ENCODE measurements at places on chromosomes 1 and 21.
A peak's percentile ranks its signal among the peaks of the same experiment; 100 is the strongest.

- DNase-seq = no peak
Observed at GRCh38 chr1:108880850-108881249, 4.1 kb downstream of the GPSM2 start.

DNA sequence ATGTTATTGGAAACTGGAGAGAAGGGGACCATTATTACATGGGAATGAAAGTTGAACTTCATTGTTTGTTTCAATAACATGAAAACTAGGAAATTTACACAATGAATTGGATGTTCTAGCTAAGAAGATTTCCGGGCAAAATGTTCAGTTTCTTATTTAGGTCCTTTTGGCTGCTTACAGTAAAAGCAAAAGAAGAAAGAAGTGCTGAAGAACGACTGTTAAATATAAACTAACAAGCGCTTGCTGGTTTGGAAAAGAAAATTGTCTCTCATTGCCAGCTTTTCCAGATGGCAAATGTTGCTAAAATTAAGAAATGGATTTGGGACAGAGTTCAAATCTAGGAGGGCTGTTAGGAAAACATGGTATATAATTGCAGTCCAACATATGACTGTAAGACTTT lies 139.6 kb downstream of the ZNF644 start:
- DNase-seq = no peak

- DNase-seq = peak; percentile 52
Observed at GRCh38 chr1:201309416-201309815, 26.1 kb downstream of the PKP1 start.

DNA sequence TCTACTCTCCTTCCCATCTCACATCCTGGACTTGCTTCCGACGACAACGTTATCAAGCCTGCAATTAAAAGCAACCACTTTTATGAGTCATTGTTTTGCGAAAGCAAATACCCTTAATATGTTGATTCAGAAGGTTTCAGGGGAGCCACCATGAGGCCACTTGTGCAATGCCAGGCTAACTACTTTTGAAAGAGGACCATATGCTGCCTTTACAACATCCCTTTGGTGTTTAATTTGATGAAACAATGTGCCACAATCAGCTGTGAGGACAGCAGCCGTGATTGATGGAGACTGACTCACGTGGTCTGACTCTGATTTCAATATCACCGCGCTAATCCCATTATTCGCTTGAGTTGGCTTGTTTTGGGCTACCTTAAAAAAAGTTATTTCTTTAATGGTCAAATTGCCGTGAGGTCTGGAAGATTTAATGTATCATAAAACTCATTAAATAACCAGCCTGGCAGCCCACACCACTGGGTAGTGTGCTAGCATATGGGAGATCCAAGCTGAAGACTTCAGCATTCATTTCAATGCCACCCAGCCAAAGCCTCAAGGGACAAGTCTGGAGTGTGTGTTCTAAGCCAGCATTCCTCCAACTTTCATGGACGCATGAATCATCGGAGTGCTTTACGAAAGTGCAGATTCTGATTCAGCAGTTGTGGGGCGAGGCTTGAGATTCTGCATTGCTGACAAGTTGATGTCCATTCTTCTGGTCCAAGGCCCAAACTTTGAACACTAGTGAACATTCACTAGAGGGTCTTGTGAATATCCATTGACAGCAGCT lies 73.3 kb upstream of the PAXBP1 start:
- DNase-seq = peak; percentile 45

- DNase-seq = peak; percentile 70
Observed at GRCh38 chr21:38798481-38798882, 7.2 kb upstream of the ETS2 start.

DNA sequence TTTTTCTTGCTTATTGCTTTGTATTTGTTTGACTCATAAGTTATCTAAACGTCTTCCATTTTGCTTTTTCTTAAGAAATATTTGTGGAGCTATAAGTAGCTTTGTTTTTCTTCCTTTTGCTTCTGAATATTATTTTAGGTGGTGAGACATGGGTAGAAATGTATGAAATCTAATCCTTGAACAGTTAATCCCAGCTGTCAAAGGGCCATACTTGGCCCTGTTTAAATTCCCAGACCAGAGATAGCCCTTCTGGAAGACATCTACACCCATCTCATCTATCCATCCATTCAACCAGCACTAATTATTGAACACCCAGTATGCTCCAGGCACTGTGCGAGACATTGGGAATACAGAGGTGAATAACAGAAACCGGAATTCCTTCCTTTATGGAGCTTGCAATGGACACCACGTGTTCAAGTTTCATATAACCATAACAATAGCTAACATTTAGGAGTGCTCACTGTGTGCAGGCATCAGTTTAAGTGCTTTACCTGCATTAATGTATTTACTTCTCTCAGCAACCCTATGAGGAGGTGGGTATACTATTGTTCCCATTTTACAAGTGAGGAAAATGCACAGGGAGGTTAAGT lies 8.7 kb downstream of the TACSTD2 start:
- DNase-seq = no peak

DNA sequence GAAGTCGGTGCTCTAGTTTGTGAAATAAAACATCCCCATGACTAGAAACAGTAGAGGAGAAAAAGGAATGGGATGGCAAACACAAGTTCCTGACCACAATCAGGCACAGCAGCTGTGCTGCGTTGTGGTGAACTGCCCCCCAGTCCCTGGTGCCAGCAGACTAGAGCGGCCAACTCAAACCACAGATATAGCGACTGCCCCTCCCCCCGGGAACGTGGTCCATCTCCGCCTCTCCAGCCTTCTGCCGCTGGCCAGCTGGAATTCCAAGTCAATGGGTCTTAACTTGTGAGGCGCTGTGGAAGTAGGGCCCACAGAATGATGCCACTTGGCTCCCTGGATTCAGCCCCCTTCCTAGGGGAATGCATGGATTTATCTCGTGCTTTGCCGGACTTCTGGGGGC lies 41.6 kb upstream of the ZNF678 start:
- DNase-seq = no peak

GRCh38 chr1:232744847-232745246 lies 60.4 kb upstream of the MAP10 start:
- DNase-seq = no peak

DNA sequence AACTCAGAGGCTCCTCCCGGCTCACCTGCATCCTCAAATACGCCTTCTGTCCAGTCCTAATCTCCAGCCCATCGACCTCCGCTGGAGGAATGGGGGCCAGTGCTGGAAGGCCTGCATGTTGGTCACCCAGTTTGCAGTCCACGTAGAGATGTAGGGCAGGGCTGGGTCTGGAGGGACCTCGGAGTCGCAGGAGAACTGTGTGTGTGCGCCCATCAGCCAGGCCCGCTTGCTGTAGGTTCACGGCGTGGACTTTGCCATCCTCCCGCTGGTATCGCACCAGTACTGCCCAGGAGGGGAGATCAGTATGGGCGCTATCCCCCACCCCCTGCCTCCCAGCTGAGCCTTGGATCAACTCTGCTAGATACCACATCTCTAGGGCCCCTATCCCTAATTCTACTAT lies 2.7 kb downstream of the THBS3 start:
- DNase-seq = no peak

- no peak for DNase-seq
Observed at GRCh38 chr1:30304080-30304479, 419.3 kb downstream of the MATN1 start.

- DNase-seq = peak; percentile 21
Observed at GRCh38 chr1:148372731-148373130, 110.4 kb downstream of the PPIAL4G start.

DNA sequence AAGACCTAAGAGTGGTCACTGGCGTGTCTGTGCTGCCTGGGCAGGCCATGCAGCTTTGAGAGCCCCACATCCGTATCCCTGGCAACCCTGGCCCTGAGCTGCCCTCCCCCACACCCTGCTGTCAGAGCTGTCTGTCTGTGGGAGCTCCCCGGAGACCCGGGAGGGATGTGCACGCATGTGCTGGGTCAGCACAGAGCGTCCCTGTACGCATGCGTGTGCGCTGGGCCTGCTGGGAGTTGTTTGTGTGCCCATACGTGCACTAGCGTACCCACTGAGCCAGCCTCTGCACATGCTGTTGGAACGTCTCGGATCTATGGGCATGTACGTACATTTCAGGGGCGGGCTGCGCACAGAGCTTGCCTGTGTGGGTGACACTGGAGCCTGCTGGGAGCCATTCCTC lies 89.3 kb downstream of the EPHB2 start:
- no peak for DNase-seq

DNA sequence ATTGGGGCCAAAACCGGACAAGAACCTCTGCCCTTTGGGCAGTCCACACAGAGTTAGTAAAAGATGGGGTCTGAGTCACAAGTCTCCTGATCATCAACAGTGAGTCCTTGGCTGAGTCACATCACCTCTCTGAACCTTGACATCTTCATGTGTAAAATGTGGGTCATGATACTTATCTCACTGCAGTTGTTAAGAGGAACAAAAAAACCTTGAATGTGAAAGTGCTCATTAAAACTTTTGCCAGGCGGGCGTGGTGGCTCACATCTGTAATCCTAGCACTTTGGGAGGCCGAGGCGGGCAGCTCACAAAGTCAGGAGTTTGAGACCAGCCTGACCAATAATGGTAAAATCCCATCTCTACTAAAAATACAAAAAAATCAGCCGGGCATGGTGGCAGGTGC lies 15.7 kb downstream of the S100A16 start:
- peak; percentile 32 for DNase-seq

DNA sequence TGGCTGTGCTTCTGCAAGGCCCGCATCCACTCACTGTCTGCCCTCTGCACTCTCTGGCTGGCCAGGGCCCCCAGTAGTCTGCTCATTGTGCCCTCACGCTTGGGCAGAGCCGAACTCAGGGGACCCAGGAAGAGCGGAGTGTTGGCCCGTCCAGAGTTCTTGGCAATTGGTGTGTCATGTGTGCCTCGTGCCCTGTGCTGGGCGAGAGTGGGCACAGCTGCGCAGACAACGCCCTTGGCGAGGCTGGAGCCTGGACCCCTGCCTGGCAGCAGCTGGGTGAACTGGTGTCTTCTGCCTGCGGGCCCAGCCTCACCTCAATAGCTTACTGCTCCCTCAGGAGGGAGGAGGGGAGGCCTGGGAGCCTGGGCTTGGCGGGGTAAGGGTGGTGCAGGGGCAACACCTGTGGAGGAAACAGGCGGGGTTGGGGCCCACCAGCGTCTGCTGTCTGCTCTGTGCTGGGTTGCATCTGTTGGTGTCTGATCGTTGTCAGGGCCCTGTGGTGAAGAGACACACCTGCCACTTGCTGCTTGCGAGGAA lies 2.1 kb downstream of the GUK1 start:
- DNase-seq = no peak

DNA sequence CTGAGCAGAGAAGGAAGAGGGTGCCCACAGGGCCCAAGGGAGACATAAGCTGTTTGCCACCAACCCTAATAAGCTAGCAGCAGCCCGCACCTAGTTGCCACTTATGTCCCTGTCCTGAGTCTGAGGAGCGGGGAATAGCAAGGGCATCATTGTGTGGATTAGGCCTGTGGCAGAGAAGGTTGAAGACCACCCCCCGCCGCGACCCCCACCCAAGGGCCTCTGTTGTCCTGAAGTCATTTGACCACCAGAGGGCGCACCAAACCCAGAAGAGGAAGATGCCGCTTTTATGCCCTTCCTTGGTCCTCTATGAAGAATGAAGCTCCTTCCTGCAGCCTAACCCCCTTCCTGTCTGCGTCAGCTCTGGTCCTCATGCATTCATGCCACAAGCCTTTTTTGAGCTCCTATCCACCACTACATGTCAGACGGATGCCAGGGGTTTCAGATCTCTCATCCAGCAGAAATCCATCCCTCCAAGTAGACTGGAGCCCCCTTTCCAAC lies 16.6 kb downstream of the RHBG start:
- peak; percentile 47 for DNase-seq

DNA sequence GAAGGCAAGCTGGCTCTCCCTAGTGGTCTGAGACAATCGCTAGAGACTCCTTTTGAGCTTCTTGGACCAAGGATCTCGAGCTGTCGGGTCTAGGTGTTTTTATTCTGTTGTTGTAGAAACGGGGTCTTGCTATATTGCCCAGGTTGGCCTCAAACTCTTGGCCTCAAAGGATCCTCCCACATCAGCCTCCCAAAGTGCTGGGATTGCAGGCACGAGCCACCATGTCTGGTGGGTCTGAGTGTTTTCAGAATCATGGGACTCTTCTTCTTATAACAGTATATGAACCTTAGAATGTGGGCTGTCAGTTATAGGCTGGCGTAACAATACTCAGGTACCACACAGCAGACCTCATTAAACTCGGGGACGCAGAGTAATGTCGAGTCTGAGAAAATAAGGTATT lies 33.1 kb downstream of the DNAJC11 start:
- no peak for DNase-seq

- DNase-seq = no peak
Observed at GRCh38 chr21:30083225-30083945, 83.2 kb downstream of the CLDN17 start.

- no peak for DNase-seq
Observed at GRCh38 chr1:81121306-81121705, 679.4 kb upstream of the ADGRL2 start.

- DNase-seq = no peak
Observed at GRCh38 chr21:46607636-46608035, 2.8 kb upstream of the S100B start.

DNA sequence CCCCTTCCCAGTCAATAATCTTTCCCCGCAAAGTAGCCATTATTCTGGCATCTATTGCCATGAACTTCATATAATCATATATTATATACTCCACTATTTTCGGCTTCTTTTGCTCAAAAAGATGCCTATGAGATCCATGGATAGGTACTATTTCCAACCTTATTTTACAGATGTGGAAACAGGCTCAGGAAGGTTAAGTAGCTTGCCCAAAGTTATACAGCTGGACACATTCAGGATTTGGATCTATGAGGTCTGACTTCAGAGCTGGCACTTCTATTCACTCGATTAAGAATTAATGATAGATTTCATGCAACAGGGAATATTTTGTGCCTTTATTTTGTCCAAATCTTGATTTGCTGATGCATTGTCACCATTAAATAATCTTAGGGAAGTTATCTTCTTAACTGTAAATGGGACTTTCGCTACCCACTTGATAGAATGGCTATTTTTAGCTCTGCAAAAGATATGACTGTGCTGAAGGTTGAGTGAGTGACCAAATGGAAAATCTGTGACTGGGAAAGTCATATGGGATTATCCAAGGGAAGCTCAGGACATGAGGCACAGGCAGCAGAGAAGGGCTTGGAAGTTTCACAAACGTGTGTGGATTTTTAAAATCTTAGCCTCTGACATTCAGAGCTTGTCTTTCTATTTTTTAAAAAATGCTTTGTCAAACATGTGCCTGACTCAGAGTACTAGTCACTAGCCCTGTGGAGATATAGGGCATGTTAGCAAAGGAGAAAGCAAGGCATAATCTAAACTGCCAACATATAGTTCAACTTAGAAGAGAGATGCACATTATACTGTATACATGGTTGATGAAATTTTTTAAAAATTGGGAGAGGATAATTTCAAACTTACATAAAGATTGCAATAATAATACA lies 36.5 kb downstream of the GIPC2 start:
- DNase-seq = peak; percentile 28
